SHP77 treated with DMSO at 0.1 percent for 48 hours (cell line): ENCODE measurements at places on chromosomes 6 and 20.

DNA sequence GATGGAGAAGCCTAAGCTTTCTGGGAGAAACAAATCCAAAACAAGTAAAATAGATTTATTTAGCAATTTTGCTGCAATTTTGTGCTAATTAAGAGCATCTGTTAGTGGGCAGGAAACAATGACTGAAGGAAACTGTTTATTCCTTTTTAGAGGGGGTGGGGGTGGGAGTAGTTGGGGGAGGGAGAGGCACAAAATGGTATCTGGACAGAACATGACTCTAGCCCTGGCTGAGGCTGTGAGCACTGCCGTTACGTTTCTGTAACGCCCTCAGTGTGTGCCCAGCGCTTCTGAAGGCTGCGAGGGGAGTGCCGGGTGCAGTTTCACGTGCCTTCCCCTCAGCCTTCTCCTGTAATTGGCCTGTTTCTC is 28.8 kb downstream of the METTL24 start:
- no peak for DNase-seq

- DNase-seq: no peak
Measured at GRCh38 chr20:12504779-12505178, 504.0 kb upstream of the SPTLC3 start.

GRCh38 chr6:124622351-124622750 is 339.9 kb upstream of the RNF217 start:
- no peak for DNase-seq

DNA sequence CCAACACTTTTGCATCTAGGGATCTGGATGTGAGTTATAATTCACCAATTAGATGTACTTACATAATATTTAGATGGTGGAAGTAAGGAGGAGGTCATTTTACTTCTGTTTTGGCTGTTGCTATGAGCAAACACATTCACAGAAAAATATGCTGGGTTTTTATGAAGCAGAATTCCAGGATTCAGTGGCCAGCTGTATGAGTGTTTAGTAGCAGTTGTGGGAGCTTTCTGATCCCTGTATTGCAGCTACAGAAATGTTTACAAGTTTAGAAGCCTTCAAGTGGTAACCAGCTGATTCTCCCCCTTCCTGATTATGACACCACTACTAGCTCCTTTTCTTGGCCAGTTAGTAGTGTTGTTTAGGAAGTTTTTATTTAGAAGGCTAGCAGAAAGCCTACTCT is 177.0 kb downstream of the TENT5A start:
- DNase-seq: no peak

DNA sequence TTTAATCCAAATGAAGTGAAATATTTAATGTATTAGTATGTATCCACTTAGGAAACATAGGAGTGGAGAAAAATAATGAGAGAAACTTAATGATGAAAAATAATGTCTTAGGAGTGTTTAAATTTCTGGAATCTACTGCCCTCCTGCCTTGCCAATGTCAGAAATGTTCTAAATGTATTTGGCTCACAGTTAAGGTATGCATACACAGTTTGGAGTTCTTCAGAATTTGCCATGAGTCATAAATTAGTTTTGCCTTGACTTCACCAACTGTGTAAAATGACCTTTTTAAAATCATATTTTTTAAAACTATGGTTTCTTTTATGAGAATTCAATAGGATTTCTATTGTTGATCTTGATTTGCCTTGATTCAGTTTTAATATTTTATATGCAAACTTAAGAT is 191.7 kb upstream of the HSF2 start:
- no peak for DNase-seq

- no peak for DNase-seq
Measured at GRCh38 chr6:17032988-17033634, 68.7 kb upstream of the STMND1 start.

GRCh38 chr20:58616411-58616810 is 34.7 kb upstream of the STX16 start:
- DNase-seq: no peak

DNA sequence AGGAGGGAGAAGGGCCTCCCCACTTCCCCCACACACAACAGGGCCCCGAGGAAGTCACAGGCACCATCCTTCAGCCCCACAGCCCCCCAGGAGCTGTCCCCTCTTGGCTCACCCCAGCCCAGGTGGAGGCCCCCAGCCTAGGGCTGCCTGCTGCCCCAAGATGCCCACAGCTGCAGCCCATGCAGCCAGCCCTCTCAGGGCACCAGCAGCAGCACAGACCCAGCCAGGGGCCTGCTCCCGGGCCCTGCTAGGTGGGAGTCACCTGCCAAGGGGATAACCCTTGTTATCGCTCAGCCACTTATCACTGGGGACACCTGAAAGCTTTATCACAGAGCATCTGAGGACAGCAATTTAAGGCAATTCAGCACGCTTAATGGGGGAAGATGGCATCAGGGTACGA is 55.0 kb downstream of the GRM4 start:
- DNase-seq: no peak

- DNase-seq: no peak
Measured at GRCh38 chr6:68639826-68640490, 4.9 kb downstream of the ADGRB3 start.

- DNase-seq: no peak
Measured at GRCh38 chr20:46341074-46342009, 33.0 kb upstream of the CDH22 start.

DNA sequence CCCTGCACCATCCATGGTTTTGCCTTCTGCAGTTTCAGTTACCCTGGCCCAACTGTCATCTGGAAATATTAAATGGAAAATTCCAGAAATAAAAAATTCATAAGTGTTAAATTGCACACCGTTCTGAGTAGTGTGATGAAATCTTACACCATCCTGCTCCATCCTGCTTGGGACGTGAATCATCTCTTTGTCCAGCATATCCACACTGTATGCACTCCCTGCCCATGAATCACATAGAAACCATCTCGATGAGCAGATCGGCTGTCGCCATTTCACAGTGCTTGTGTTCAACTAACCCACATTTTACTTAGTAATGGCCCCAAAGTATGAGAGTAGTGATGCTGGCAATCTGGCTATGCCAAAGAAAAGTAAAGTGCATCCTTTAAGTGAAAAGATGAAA is 105.9 kb upstream of the ID4 start:
- DNase-seq: no peak

- DNase-seq: no peak
Measured at GRCh38 chr6:150967910-150968309, 102.4 kb downstream of the MTHFD1L start.

DNA sequence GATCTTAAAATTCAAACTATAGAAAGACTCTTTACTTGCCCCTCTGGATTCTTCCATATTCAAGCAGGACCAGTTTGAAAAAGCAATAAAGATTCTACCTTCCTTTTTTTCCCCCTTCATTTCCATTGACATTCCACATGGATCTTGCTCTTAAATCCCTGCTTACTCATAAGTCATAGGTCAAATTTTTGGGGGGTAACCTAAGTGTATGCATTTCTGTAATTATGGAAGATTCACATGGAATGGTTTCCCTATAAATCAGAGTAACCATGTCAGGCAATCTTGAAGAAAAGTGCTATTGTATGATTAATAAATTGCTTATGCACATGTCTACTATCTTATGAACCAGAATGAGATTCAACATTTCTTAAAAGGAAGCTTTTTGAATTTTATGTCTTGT is 551.0 kb downstream of the HAO1 start:
- no peak for DNase-seq

- DNase-seq: no peak
Measured at GRCh38 chr20:8242827-8243724, 111.0 kb downstream of the PLCB1 start.
